Fibroblast of skin of left biceps (primary cell): ENCODE measurements at places on chromosomes 16 and 17.

DNA sequence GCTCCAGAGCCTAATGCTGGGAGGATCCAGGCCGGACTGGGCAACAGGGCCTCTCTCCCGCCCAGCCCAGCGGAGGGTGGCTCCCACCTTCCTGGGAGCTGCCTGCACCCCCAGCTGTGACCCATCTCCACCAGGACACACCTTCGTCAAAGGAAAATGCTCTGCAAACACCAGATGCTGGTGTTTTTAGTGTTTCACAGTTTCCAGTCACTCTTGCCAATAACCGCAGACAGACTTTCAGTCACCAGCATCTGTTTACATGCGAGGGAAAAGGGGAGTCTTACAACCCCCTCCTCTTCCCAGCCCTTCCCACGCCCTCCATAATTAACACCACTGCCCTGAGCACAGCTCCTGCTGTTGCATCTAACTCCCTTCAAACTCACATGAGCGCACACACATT is 25.3 kb downstream of the KLHDC4 start:
- DNase-seq = no peak

DNA sequence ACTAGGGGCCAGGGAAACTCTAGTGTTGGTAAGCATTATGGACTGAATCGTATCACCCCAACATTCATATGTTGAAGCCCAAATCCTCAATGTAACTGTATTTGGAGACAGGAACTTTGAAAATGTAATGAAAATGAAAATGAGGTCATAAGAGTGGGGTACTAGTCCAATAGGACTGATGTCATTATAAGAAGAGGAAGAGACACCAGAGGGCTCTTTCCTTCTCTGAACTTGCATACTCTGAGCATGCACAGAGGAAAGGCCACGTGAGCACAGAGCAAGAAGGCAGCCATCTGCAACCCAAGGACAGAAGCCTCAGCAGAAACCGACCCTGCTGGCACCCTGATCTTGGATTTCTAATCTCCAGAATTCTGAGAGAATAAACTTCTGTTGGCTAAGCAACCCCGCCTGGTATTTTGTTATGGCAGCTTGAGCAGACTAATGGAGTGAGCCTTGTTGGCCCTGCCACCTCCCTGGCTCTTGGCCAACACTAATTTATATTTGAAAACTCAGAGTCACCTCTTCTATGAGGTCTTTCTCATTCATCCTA is 273.4 kb downstream of the NTN1 start:
- DNase-seq = no peak

DNA sequence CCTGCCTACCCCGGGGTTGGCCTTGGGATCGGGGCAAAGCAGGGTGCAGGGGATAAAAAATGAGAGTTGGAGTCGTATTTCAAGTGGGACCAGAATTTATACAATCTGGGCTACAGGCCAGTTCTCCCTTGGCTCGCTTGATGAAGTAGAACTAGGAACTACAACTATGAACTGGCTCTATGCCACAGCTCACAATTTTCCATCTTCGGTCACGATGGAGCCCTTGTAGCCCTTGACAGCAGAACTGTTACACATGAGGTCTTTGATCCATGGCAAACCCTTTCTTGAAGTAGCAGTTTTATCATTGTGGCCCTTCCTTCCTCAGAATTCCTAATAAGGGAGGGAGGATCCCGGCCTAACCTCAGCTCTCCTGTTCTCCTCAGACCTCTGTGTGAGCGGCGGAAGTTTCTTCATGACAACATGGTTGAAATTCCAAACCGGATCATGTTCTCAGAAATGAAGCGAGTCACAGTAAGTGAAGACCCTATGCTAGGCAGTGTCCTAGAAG is 17.1 kb downstream of the LIG3 start:
- peak; percentile 70 for DNase-seq

DNA sequence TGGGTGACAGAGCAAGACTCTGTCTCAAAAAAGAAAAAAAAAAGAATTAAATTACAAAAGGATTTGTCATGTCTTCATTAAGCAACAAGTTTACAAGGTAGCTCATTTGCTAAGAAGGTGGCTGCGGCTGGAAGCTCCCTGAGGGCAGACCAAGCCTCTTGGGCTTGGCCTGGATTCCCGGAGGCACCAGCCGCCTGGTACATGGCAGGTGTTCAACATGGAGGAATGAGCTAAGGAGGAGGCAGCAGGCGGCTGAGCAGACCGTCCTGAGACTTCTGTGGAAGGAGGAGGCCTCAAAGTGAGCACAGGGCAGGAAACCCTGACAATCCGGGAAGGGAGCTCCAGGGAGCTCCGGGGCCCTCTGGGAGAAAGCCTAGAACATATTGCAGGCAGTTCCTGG is 3.2 kb upstream of the MYLK3 start:
- no peak for DNase-seq

GRCh38 chr16:27691721-27692120 is 141.8 kb downstream of the KATNIP start:
- no peak for DNase-seq

GRCh38 chr17:42428141-42428944 is 5.3 kb upstream of the CAVIN1 start:
- peak; percentile 98 for DNase-seq

- no peak for DNase-seq
Measured at GRCh38 chr17:39563476-39563875, 44.2 kb downstream of the NEUROD2 start.

DNA sequence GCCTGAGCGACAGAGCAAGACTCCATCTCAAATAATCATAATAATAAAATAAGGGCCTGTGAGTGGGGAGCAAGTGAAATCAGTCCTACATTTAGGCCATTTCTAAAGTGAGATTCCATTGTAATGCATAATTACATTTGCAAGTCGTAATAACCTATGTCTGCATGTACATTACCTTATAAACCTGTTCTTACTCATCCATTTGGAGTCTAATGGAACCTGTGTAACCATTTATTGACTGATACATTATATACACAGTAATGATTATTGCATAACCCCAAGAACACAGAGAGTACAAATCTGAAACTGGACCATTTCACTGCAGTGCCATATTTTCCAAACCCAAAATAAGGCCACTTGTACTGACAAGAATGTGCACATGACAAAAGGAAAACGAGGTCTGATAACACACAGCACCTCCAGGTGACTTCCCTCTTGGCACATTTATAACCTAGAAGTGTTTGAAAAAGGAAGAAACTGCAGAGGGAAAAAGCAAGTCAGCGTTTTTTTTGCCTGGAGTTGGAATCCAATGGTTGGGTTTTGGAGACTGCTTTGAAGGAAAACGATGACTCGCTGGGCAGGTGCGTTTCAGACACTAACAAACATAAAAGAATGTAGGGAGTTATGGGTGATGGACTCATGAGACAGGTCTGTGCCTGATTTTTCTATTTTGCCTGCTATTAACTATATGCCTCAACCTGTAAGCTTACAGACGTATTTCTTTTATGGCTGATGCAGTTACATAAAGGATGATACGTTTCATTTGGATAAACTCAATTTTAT is 63.6 kb upstream of the KIFC3 start:
- DNase-seq = no peak

DNA sequence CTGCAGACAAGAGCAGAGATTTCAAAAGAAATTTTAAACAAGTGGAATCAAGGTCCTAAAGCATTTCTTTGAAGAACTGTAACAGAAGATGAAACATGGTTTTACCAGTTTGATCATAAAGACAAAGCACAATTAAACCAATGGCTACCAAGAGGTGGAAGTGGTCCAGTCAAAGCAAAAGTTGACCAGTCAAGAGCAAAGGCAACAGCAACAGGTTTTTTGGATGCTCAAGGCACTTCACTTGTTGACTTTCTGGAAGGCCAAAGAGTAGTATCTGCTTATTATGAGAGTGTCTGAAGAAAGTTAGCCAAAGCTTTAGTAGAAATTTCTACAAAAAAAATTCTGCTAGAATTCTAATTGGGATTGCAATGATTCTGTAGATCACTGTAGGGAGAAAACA is 5.3 kb downstream of the DDX52 start:
- DNase-seq = no peak

- DNase-seq = no peak
Measured at GRCh38 chr16:55475919-55476318, 3.1 kb upstream of the MMP2 start.
